ENCODE measurements at places on chromosomes 4 and X. TPM values are rescaled to one million over a fixed set of nuclear protein-coding genes. Genes with fewer than 3 reads are reported as not detected.

The KLKB1 gene
- not detected for total RNA-seq

DNA sequence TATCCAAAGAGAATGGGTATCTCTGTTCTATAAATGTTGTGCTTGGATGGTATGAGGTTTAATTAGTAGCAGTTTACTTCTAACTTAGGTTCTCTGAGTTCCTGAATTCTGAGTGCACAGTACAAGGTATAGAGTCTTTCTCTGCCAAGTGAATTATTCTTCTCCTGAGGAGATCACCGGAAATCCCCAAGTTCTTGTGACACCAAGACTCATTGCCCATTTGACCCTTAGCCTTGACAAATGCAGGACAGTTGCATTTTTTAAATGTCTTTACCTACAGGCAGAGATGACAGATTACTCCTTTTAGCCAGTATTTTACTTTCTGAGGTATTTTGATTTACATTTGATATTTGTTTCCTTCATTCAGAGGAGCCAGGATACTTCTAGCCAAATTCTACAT lies 72.9 kb downstream of the MAOA start:
- H3K27ac ChIP-seq: no peak overlapping the region
- H3K4me3 ChIP-seq: no peak overlapping the region
- no peak for DNase-seq
- no peaks in the 10 kb centered on the region for H3K27me3 ChIP-seq
- H3K36me3 ChIP-seq: no peaks in the 10 kb centered on the region

- no peaks in the 10 kb centered on the region for H3K36me3 ChIP-seq
- H3K4me3 ChIP-seq: no peak overlapping the region
- peaks cover 40% of the 10 kb centered on the region for H3K4me1 ChIP-seq
- no peak for DNase-seq
Measured at GRCh38 chr4:76201276-76201675, 12.3 kb downstream of the SCARB2 start.

The EGF gene
- total RNA-seq: not detected

- H3K4me1 ChIP-seq: no peaks in the 10 kb centered on the region
- no peak overlapping the region for H3K4me3 ChIP-seq
- H3K36me3 ChIP-seq: no peaks in the 10 kb centered on the region
- no peak for DNase-seq
Measured at GRCh38 chr4:97104006-97104405, 1039.3 kb downstream of the STPG2 start.

GRCh38 chrX:1587161-1587560 lies 4.2 kb upstream of the AKAP17A start:
- peaks cover 13% of the 10 kb centered on the region for H3K4me1 ChIP-seq
- H3K4me3 ChIP-seq: no peak overlapping the region
- H3K27me3 ChIP-seq: no peaks in the 10 kb centered on the region
- no peak for DNase-seq

The CSN1S1 gene
- not detected for total RNA-seq

DNA sequence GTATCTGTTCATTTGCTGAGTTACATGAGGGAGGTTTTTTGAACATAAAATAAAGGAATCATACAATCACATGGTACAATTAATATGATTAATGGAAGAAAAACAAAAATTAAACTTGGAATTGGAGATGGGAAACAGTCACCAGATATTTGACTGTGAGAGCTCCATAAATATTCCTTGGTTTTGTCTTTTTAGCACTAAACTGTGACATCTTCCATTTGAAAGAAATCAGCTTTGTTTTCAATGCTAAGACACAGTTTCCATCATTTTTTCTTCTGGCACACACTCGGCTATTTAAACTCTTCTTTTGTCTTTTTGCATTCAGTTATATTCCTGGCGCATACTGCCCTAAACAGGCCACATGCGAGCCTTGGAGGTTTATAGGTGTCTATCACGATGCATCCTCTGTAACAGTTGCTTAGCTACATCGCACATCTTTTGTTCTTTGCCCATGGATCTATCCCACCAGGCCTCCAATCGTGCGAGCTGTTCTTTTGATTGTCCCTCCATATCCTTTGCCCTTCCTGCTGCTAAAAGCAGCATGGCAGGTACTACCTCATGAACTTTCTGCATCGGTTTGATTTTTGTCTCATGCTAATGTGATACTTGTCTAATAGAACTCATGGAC lies 158.3 kb downstream of the LDB2 start:
- H3K27ac ChIP-seq: no peak overlapping the region
- no peak for DNase-seq
- peaks cover 4% of the 10 kb centered on the region for H3K27me3 ChIP-seq
- H3K4me1 ChIP-seq: no peaks in the 10 kb centered on the region
- no peaks in the 10 kb centered on the region for H3K36me3 ChIP-seq
- H3K4me3 ChIP-seq: no peak overlapping the region

DNA sequence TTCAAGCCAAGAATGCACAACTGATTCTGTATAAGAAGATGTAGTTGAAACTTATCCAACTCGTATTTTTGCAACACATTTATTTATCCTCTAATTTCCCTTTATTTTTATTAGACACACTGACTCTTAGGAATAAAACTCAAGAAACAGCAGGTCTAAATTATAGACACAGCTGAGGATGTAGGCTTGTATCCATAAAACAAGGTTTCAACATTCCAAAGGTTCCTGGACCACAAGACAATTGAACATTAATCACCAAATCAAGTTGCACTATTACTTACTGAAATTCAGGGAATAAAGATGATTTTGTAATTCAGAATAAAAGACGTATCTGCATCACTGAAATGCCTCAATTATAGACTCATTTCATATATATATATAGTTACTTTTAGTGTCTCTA lies 683.5 kb upstream of the GRIA3 start:
- no peaks in the 10 kb centered on the region for H3K4me1 ChIP-seq
- H3K27ac ChIP-seq: no peak overlapping the region
- no peak overlapping the region for H3K4me3 ChIP-seq
- DNase-seq: no peak

DNA sequence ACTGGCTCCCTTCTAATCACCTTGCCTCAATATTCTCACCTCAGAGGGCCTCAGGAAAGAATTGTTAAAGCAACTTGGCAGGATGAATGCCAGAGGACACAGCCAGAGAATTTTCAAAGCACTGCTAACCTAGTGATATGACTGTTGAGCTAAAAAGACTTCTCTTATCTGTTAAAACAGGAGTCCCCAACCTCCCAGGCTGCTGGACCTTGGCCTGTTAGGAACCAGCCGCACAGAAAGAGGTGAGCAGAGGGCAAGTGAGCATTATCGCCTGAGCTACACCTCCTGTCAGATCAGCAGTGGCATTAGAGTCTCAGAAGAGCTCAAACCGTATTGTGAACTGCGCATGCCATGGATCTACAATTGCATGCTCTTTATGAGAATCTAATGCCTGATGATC lies 1.7 kb upstream of the KCNE5 start:
- no peak overlapping the region for H3K27ac ChIP-seq
- no peak for DNase-seq
- H3K27me3 ChIP-seq: no peaks in the 10 kb centered on the region
- H3K36me3 ChIP-seq: peaks cover 13% of the 10 kb centered on the region
- H3K4me3 ChIP-seq: no peak overlapping the region

GRCh38 chr4:137131201-137131600 lies 401.1 kb downstream of the PCDH18 start:
- H3K4me3 ChIP-seq: no peak overlapping the region
- H3K36me3 ChIP-seq: no peaks in the 10 kb centered on the region
- no peak overlapping the region for H3K27ac ChIP-seq
- no peak for DNase-seq
- no peaks in the 10 kb centered on the region for H3K4me1 ChIP-seq

DNA sequence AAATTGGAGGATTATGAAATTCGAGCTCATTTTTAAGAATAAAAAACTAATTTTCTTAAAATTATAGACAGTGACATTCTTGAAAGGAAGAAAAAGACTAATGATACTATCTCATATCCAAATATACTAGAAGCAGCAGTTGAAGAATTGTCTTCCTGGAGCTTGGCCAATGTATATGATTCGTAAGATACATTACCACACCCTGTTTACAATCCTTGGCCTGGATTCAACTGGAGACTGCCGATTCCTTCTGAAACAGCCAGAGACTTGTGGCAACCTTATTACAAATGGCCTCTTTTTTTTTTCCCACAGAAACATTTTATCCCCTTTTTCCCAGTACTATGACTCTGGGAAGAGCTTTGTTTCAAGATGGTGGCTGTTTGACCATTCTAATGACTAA lies 571.2 kb upstream of the FAT1 start:
- peaks cover 4% of the 10 kb centered on the region for H3K36me3 ChIP-seq
- no peak overlapping the region for H3K27ac ChIP-seq
- DNase-seq: no peak
- H3K27me3 ChIP-seq: no peaks in the 10 kb centered on the region
- no peak overlapping the region for H3K4me3 ChIP-seq

- peaks cover 30% of the 10 kb centered on the region for H3K27me3 ChIP-seq
- no peaks in the 10 kb centered on the region for H3K4me1 ChIP-seq
- DNase-seq: no peak
- no peak overlapping the region for H3K4me3 ChIP-seq
- H3K36me3 ChIP-seq: no peaks in the 10 kb centered on the region
Measured at GRCh38 chr4:57085278-57085677, 24.9 kb downstream of the IGFBP7 start.

The SLIT2 gene
- total RNA-seq: not detected

GRCh38 chr4:101175896-101176676 lies 171.2 kb downstream of the PPP3CA start:
- H3K36me3 ChIP-seq: peaks cover 2% of the 10 kb centered on the region
- no peak overlapping the region for H3K27ac ChIP-seq

All from activated naive CD8-positive, alpha-beta T cell treated with anti-CD3 and anti-CD28 coated beads for 36 hours (primary cell).